ENCODE measurements at places on chromosomes 12 and 14.
A peak's percentile ranks its signal among the peaks of the same experiment; 100 is the strongest.

DNA sequence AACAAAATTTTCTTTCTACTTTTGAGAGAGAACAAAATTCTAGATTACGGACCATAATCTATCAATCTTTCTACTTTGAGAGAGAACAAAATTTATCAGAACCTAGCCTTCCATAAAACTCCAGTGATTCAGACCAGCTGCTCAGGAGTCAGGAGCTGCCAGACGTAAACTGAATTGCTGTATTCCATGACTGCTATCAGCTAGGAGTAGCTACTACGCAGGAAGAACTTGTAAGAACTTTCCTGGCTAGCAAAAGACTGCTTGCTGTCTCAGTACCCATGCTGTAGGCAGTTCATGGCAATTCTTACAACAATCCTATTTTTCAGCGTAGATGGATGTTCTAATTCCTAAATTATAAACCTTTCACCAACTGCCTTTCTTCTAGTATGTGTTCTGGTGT lies 73.3 kb downstream of the MED13L start:
- no peak for DNase-seq

DNA sequence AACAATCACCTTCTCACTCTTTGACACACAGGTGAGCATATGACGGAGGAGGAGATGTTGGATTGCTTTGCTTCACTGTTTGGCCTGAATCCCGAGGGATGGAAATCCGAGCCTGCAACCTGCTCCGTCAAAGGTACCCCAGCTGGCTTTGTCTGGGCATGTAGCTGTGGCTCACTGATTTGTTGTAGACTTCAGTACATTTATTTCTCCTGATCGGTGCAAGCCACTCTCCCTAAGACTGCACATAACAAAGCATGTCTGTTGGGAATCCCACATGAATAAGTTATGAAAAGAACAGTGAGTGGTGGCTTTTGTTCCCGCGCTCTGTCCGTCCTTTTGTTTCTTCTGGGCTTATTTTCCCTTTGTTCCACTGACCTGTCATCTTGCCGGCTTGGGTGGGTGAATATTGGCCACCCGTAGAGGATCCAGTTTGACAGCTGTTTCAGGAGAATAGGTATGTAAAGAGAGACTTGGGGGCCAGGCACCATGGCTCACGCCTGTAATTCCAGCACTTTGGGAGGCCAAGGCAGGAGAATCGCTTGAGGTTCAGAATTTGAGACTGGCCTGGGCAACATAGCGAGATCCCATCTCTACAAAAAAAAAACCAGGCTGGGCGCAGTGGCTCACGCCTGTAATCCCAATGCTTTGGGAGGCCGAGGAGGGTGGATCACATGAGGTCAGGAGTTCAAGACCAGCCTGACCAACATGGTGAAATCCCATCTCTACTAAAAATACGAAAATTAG lies 20.0 kb upstream of the BCL7A start:
- no peak for DNase-seq

DNA sequence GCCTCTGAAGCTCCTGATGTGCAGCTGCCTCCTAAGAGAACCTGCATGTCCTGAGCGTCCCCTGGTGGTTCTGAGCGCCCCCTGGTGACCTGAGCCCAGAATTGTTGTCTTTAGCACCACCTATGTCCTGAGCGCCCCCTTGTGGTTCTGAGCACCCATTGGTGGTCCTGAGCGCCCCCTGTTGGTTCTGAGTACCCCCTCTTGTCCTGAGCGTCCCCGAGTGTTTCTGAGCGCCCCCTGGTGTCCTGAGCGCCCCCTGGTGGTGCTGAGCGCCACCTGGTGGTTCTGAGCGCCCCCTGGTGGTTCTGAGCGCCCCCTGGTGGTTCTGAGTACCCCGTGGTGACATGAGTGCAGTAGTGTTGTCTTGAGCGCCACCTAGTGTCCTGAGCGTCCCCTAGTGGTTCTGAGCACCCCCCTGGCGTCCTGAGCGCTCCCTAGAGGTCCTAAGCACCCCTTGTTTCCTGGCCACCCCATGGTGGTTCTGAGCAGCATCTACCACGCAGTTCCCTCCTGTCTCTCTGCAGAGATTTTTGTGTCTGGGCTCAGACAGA lies 782.5 kb downstream of the TMEM121 start:
- no peak for DNase-seq

DNA sequence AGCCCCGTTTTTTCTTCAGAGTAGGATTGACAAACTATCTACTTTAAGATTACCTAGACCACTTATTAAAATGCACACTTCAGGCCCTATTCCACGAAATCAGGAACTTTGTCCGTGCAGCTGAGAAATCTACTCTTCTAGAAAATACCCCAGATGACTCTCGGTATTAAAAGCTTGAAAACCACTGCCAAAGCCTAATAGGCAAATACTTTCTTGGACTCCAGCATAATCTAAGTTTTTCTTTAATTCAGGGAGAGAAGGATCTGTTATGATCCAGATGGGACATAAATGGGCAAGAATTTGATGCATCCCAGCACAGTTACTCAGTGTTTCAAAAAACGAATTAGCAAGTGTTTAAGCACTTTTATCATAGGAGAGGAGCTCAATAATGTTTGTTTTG lies 94.5 kb downstream of the TMX1 start:
- no peak for DNase-seq

- DNase-seq: no peak
These were observed 9.4 kb upstream of the CCDC175 start for GRCh38 chr14:59585891-59586554.

GRCh38 chr14:102908766-102909455 lies 13.6 kb upstream of the AMN start:
- no peak for DNase-seq

DNA sequence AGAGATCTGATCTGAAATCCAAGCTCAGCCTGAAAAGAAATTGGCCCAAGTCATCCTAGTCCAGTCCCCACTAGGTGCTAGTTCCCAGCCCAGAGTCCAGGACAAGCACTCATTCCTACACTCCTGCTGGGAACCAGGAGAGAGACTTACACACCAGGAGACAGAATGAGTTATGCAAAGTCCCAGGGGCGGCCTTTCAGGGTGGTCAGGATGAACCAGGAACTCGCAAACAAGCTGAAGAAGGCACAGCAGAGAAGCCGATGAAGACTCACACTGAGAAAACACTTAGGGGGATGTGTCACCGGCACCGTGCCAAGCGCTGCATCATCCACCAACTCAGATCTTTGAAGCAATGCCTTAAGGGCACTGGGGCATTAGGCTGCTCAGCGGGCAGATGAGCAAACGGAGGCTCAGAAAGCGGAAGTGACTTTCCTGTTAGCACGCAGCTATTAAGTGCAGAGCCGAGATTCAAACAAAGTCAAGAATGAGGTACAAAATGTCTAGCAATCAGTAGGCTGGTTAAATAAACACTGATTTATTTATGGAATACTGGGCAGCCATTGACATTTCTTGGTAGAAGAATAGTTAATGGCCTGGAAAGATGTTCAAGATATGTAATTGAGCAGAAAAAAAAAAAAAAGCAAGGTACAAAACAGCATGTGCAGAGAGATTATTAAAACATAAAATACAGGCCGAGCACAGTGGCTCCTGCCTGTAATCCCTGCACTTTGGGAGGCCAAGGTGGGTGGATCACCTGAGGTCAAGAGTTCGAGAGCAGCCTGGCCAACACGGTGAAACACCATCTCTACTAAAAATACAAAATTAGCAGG lies 78.7 kb downstream of the LRRC74A start:
- DNase-seq: peak; percentile 94

GRCh38 chr14:82438436-82438835 lies 904.8 kb upstream of the SEL1L start:
- DNase-seq: no peak

GRCh38 chr14:78488938-78489337 lies 318.8 kb downstream of the NRXN3 start:
- no peak for DNase-seq

DNA sequence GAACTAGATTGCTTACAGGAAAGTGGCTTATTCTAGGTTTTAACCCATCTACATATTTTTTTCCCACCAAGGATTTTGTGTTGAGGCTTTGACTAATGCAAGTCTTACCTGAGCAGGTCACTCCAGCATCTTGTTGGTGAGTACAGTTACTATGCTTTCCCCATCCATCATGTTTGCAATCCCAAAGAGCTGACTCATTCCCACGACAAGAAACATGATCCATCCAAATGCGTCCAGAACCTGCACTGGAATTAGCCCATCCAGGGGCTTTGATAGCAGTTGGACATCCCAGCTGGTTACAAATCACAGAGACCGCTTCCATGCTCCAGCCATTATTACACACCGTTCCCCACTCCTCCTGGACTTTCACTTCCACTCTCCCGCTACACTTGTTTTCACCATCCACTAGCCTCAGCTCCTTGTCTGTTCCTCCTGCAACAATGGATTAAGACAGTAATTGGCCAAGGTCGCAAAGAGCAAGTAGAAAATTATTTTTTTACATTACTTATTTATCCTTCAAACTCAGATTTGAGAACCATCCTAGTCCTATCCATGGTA lies 2.5 kb downstream of the CD163 start:
- no peak for DNase-seq

- no peak for DNase-seq
These were observed 11.7 kb upstream of the NAA30 start for GRCh38 chr14:57378661-57379060.

DNA sequence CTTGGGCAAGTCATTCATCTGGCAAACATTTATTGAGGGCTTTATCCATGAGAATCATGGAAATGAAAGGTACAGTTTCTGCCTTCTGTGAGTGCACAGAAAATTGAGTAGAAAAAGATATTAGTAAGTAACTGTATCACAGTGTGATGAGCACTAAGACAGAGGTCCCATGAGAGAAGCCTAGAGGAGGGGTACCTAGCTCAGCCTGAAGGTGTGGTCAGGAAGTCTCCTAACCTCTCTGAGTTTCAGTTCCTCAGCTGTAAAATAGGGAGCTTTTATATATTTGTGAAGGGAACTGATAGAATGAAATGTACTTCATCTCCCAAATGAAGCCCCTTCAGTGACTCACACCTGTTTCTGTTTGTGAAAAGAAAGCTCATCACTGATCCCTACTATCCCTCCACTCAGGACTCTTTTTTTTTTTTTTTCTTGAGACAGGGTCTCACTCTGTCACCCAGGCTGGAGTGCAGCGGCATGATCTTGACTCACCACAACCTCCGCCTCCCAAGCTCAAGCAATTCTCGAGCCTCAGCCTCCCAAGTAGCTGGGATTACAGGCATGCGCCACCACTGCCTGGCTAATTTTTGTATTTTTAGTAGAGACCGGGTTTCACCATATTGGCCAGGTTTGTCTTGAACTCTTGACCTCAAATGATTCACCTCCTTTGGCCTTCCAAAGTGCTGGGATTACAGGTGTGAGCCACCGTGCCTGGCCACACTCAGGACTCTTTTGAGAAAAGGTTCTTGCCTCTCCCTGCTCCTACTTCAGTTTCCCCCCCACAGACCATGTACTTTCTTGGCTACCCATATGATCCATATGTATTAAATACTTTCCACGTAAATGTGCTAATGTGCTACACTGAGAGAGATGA lies 93.7 kb upstream of the FUT8 start:
- no peak for DNase-seq

- no peak for DNase-seq
These were observed 201.6 kb downstream of the RAD51B start for GRCh38 chr14:68020999-68021663.

GRCh38 chr12:32390572-32391219 lies 8.7 kb upstream of the FGD4 start:
- no peak for DNase-seq

- DNase-seq: no peak
These were observed 87.6 kb downstream of the SLC15A5 start for GRCh38 chr12:16189849-16190248.

GRCh38 chr12:132326646-132327045 lies 2.7 kb downstream of the GALNT9 start:
- DNase-seq: no peak

GRCh38 chr14:30271811-30272323 lies 287.1 kb upstream of the G2E3 start:
- DNase-seq: no peak

DNA sequence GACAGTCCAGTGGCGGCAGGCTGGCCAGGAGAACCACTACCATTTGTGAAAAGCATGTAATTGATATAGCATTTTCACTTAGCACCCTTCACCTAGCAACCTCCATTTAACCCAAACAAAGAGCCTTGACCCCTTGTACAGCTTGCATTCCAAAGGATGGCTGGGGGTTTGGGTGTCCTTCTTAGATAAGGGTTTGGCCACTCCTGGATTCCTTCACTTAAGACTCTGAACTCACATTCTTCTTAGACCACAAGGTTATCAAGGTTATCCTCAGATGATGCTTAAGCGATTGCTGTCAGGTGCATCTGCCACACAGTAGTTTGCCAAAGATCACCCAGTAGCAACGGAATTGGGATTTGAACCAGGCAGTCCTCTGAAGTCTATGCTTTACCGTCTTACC lies 102.8 kb downstream of the ZNF664 start:
- DNase-seq: no peak

DNA sequence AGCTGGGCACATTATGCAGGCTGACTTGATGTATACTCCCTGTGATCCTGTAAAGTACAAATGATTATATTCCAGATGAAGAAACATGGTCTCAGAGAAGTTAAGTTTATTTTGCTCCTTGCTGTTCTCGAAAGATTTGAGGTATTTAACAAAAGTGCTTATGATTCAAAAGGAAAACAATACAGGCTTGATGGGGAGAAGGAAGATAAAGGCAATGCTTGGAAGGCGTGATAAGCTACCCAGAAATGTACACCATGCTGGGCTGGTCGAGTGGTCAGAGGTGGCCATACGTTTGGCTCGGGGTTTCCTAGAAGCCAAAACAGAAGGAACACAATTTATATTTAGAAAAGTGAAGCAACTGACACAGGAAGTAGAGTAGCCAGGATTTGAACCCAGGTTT lies 201.0 kb downstream of the KTN1 start:
- no peak for DNase-seq

- peak; percentile 39 for DNase-seq
These were observed 1.2 kb downstream of the SRSF9 start for GRCh38 chr12:120468325-120468820.

GRCh38 chr12:6980740-6981139 lies 10.0 kb downstream of the EMG1 start:
- no peak for DNase-seq

GRCh38 chr14:95479494-95479893 lies 37.0 kb downstream of the SYNE3 start:
- DNase-seq: no peak

DNA sequence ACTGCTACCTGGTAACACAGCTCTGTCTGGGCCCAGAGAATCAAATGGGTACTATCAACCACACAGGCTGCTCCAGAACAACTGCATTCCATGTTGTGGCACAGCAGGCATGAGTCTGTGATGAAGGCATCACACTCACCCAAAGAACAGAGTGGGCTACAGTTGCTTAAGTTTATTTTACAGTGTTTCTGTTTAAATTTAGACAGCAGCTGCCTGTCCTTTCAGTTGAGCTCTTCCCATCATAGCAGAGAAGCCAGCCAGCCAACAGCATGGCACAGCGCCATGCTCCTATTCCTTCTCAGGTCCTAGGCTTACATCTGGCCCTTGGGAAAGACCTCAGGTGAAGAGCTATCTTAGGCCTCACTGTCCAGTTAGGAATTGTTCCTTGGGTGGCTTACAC lies 147.0 kb upstream of the FRMD6 start:
- DNase-seq: no peak

DNA sequence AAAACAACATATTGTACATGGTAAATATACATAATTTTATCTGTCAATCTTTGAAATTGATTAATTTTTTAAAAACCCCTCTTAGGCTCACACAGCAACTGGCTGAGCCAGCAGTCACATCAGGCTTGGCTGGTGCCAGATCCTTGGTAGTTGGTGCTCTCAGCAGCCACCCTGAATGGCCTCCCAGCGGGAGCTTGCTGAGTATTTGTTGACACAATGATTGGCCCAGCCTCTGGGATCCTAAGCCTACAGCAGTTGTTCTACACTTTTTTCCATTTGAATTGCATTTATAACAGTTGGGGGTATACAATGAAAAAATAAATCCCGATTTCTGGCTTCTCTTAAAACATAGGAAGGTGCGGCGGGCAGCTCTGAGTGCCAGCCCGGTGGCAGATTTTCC lies 11.1 kb downstream of the PRKAB1 start:
- no peak for DNase-seq

All from GM04503 (cell line).